Stimulated activated CD4-positive, alpha-beta T cell treated with anti-CD3 and anti-CD28 coated beads, TNF-alpha, amount 100 ng/mL, for 48 hours (primary cell): ENCODE measurements at places on chromosomes 4 and X.

DNA sequence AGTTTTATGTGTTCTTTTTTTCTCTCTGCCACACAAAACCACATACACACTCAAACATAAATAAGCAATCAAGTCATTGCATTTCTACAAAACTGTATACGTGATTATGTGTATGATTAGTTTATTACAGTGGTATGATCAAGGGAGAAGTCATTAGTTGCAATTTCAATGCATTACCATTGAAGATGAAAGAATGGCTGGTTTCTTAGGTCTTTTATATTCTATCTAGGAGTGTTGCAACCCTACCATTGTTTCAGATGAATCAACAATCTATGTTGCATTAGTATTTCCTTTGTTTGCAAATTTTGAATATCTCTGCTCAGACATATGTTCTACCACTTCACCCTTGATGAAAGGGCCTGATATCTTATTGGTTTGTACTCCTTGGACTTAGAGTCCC, 6.8 kb downstream of the ANXA3 start:
- no peak for DNase-seq

DNA sequence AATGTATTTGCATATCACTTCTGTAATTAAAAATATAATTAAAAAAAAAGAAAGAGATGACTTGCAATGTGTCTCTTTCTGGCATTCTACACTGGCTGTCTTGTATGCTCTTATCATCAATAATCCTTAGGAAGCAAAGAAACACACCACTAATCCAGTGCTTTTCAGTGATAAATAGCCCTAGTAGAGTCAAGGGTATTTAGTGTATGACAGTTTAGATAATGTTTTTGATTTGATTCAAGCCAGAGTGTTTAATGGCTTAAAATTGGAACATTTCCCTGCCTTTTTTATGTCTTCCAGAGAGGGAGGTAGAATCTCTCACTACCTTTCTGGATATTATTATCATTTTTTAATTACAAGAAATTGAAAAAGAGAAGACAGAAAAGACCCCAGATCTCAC, 48.6 kb upstream of the CXCL8 start:
- no peak for DNase-seq

- DNase-seq: no peak
These were observed 138.3 kb upstream of the IL1RAPL2 start for GRCh38 chrX:104427693-104428092.

GRCh38 chr4:79023799-79024770, 84.8 kb upstream of the PAQR3 start:
- no peak for DNase-seq

DNA sequence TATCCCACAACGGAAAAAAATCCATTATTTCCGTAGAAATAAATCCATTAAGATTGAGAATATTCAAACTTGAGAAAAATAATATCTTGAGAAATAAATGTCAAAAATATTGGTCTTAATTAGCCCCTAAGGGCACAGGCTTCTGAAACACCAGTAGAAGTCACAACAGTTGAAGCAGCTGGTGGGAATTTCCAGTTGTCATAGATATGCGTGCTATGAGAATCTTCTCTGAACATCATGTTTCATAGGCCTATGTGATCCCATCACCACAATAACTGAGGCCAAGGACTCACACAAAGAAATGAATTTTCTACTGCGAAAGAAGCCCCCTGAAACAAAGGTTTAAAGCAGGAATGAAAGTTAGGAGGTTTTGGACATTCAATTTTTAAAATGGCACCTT, 292.0 kb downstream of the DTHD1 start:
- no peak for DNase-seq

GRCh38 chrX:50996930-50997329, 86.4 kb downstream of the BMP15 start:
- no peak for DNase-seq

GRCh38 chr4:6824772-6825402, 42.4 kb downstream of the KIAA0232 start:
- DNase-seq: no peak

- no peak for DNase-seq
These were observed 27.2 kb downstream of the DCK start for GRCh38 chr4:71020611-71021010.

DNA sequence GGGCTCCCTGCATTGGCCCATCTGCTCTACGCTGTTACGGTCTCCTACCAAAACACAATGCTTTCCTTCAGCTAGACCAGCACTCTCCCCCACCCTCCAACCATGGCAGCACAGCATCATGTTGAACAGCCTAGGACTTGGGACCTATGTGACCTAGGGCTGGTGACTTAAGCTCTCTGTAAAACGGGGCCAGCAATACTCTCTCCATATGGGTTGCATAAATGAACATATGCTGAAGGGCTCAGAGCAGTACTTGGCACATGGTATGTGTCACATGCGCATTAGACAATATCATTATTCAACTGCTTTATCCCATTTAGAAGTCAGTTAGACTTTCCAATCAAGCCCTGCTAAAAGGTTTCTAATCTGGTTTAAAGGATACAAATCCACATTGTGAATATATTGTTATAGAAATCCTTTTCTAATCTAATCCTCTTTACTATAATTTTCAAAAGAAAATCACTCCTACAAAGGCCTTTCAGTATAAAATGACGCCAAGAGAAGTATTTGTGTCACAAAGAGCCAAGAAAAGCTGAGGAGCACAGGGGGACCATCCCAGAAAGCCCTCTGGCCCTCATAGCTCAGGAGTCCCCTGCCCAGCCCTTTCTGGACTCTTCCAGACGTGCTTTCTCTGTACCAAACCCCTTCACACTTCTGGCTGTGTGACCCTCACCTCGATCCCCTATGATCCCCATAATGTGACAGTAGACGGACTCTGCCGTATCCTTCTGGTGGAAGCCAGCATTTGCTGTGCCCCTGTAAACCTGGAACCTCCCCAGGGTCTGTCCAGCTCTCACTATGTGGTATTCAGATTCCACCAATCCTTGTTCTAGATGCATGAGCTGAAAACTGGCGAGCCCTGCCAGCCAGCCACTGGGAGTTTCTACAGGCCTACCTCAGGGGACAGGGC, 42.3 kb downstream of the NSG1 start:
- DNase-seq: no peak

GRCh38 chrX:123481913-123482851, 250.7 kb downstream of the THOC2 start:
- DNase-seq: no peak

GRCh38 chrX:1389993-1390285, 2.0 kb downstream of the SLC25A6 start:
- no peak for DNase-seq

DNA sequence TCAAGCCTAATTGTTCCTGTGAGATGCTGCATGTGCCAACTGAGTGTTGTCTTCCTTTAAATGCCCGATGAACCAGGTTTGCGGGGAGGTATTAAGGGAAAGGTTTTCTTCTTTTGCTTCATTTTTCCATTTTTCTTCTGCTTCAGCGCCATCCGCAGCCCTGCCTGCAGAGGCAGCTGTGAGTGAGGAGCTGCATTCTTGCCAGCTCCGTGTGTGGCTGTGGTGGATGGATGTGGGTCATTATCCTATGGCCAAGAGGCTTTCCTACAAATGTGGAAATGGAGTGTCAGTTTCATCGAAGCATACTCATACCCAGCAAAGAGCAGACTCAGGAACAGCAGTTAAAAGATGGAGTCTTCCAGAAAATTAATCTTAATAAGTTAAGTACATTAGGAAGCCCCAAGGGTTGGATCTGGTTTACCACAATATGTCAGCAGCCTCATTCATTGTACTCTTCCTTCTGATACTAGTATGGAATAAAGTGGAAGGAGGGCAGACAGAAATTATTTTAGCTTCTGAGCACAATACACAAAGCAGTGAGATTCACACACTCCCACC, 37.6 kb downstream of the TNIP3 start:
- no peak for DNase-seq

- no peak for DNase-seq
These were observed 1166.3 kb upstream of the PCDH7 start for GRCh38 chr4:29553846-29554245.

- DNase-seq: no peak
These were observed 9.8 kb upstream of the MSN start for GRCh38 chrX:65657659-65658058.

DNA sequence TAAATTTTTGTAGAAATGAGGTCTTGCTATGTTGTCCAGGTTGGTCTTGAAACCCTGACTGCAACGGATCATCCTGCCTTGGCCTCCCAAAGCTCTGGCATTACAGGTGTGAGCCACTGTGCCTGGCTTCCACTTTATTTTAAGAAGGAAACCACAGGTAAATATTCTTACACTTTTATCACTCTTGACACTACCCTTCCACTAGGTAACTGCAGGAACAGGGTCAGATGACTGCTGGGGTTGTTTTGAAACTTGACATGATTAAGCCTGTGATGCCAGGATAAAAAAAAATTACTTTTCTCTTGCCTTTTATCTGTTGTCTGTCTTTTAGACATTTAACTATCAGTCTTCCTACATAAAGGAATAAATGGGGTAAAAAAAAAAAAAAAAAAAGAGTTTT, 43.5 kb downstream of the COQ2 start:
- DNase-seq: no peak

DNA sequence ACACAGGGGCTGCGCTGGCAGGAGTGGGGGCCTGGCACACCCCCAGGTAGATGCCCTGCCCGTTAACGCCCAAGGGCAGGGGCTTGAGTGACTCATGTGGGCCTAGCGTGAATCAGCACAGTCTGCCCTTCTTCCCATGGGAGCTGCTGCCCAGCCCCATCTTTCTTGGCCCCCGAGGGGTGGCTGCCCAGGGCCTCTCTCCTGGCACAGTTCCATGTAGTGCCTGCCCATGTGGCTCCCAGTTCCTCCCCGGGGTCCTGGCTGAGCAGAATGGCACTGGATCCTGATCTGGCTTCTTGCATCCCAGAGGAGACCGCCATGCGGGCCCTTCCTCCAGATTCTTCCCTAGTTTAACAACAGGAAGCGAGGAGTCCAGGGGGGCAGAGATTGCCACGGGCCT, 2.1 kb upstream of the AVPR2 start:
- DNase-seq: no peak

DNA sequence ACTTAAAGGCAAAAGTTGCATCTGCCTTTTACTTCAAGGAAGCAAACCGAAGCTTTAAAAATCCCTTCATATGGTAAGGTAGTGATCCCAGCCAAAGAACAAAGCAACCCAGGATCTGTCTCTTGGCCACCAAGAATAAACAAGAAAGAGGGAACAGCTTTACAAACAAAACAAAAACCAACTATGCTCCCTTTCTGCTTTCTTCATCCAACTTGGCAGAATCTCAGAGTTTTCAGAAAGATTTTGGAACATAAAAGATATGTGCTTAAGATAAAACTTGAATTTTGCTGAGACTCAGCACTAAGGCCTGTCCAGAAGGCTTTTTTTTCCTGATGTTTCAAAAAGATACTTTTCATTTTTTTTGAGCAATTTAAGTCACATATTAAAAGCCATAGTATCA, 94.0 kb downstream of the COL4A6 start:
- no peak for DNase-seq

DNA sequence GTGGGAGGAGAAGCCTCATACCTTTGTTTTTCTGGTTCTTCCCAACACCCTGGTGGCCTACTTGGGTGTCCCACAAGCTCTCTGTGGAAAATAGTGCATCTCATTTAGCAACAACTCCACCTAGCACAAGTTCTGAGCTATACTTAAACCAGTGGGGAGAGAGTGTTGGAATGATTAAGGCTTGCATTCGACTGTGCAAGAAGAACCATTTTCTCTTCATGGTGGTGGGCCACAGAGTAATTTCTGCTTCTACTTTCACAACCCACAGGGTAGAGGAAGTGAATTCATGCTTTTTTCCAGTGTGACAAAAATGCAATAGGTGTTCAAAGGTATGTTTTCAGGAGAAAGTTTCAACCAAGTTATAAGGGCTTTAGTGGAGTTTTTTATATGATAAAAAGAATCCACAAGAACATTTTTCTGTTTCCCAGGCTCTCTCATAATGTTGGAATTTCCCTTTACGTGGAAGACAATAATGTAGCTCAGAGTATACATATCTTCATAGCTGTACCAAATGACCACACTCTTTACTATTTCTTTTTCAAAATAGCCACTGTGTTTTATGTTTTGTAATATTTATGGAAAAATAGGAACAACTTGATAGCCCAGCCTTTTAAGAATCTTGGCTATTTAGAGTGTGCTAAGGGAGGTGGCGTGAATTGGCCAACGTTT, 80.3 kb upstream of the HHIP start:
- no peak for DNase-seq

- no peak for DNase-seq
These were observed 489.7 kb upstream of the GNPDA2 start for GRCh38 chr4:45215976-45216542.

- no peak for DNase-seq
These were observed 516.8 kb downstream of the RPA4 start for GRCh38 chrX:97400492-97400891.

GRCh38 chr4:153222707-153223426, 18.6 kb downstream of the TRIM2 start:
- no peak for DNase-seq

GRCh38 chrX:131273011-131273410, 16.1 kb downstream of the IGSF1 start:
- DNase-seq: no peak

GRCh38 chr4:99612281-99612680, 37.7 kb downstream of the MTTP start:
- no peak for DNase-seq

DNA sequence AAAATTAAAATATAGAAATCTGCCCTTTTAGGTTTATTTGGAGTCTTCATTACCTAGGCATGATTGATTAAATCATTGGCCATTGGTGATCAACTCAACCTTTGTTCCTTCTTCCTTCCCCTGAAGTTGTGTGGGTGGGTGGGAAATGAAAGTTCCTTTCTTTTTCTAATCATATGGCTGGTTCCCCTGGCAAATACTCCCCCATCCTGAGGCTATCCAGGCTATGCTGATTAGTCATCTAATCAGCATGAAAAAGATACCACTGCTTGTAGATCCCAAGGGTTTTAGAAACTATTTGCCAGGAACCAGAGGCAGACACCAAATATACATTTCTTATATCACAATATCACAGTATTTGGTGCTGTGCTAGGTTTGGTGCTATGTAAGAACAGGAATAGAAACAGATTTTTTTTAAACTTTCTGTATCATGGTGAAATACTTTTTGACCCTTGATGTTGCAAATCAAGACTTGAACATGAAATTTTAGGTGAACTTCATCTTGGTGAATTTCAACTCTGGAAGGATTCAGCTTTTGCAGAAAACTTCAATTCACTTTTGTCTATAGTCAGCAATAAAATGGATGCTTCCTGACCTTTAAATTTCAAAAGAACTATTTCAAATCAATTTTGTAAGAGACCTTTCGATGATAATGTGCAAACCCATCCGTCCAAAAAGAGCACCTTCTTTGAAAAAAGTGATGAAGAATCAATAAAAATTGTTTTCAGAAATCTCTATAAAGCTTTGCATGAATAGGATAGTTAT, 71.1 kb downstream of the CCSER1 start:
- DNase-seq: no peak

- DNase-seq: no peak
These were observed 44.8 kb downstream of the BANK1 start for GRCh38 chr4:101835121-101835904.

DNA sequence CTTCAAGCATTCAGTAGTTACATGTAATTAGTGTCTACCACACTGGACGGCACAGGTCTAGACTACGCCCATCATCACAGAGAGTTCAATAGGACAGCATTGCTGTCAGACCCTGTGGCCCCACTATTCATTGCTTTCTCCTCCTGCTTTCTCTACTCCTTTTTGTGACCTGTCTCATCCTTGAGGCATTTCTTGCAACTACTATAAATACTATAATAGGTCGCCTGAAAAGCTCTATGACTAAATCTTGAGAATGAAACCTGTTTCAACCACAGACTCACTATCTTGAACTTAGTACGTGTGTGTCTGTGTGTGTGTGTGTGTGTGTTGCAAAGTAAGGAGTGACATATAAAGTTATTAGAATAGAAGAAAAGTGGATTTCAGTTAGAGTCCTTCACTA, 252.9 kb upstream of the KLF3 start:
- no peak for DNase-seq
